Thoracic aorta (tissue), 2 donors: ENCODE measurements at places on chromosomes 5 and 9. TPM values are rescaled to one million over a fixed set of nuclear protein-coding genes. Genes with fewer than 3 reads are reported as not detected.

Gene BARHL1
- total RNA-seq = not detected

- no peaks in the 10 kb centered on the region for H3K4me1 ChIP-seq
- no peak overlapping the region for H3K4me3 ChIP-seq
- H3K36me3 ChIP-seq = no peaks in the 10 kb centered on the region
- H3K27me3 ChIP-seq = no peaks in the 10 kb centered on the region
- H3K27ac ChIP-seq = no peak overlapping the region
These were observed 375.8 kb downstream of the SEMA5A start for GRCh38 chr5:9170026-9170425.

GRCh38 chr5:126471875-126472537, 48.8 kb downstream of the GRAMD2B start:
- H3K36me3 ChIP-seq = peaks cover 20% of the 10 kb centered on the region
- no peaks in the 10 kb centered on the region for H3K27me3 ChIP-seq
- no peak overlapping the region for H3K4me3 ChIP-seq
- peak overlapping the region; percentile 62 for H3K27ac ChIP-seq
- H3K4me1 ChIP-seq = peaks cover 38% of the 10 kb centered on the region
- no peak for DNase-seq

DNA sequence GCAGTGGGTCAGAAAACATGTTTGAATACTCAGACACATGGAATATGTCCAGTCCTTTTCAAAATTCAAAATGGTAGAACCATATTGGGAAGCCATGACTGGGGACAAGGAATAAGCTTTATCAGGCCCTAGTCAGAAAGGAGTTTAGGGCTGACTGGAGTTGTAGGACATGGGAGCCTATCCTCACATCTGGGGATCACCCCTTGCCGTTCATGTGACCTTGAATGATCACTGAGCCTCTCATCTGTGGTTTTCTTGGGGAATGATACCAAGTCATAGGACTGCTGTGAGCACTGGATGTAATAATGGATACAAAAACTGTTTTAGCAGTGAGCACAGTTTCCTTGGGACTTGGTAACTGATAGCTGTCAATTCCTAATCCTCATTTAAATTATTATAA, 84.7 kb downstream of the IQGAP2 start:
- H3K4me1 ChIP-seq = no peaks in the 10 kb centered on the region
- no peak for DNase-seq
- H3K27ac ChIP-seq = no peak overlapping the region

- H3K27me3 ChIP-seq = no peaks in the 10 kb centered on the region
- H3K27ac ChIP-seq = peak overlapping the region; percentile 18
- no peak overlapping the region for H3K4me3 ChIP-seq
- H3K4me1 ChIP-seq = peaks cover 38% of the 10 kb centered on the region
- no peaks in the 10 kb centered on the region for H3K36me3 ChIP-seq
- no peak for DNase-seq
These were observed 20.4 kb downstream of the UHRF2 start for GRCh38 chr9:6433410-6433809.

DNA sequence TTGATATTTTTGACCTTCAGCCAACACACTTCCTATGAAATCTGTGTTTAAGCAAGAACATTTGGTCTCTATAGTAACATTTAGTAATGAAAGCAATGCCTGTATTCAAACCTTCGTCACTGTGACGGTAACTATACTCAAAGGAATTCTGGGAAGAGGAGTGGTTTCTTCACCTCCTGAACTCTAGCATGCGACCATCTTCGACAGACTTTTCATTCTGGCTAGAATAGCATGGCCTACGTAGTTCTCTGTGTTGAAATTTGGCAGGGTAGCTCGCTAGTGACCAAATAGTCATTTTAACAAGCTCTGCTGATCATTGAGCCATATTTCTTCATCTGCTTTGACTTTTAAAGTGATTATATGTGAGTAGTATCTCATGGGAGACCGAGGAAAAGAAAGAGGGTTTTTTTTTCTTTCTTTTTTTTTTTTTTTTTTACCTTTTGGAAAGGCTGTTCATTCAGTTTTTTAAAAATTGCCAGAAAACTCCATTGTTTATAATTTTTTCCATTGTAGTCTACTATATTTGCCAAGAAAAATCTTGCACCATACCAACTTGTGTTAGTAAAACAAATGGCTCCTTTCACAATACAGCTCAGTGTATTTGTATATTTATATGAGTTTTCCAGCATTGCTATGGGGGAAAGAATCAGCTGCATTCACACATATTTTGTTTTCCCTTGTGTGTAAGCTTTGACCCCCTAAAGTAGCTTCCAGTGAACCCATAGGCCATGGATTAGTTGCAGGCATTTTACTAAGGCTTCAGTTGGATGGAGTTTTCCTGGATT, 166.8 kb downstream of the NNT start:
- no peaks in the 10 kb centered on the region for H3K36me3 ChIP-seq
- no peaks in the 10 kb centered on the region for H3K27me3 ChIP-seq
- H3K27ac ChIP-seq = peak overlapping the region; percentile 16
- DNase-seq = no peak
- no peak overlapping the region for H3K4me3 ChIP-seq

DNA sequence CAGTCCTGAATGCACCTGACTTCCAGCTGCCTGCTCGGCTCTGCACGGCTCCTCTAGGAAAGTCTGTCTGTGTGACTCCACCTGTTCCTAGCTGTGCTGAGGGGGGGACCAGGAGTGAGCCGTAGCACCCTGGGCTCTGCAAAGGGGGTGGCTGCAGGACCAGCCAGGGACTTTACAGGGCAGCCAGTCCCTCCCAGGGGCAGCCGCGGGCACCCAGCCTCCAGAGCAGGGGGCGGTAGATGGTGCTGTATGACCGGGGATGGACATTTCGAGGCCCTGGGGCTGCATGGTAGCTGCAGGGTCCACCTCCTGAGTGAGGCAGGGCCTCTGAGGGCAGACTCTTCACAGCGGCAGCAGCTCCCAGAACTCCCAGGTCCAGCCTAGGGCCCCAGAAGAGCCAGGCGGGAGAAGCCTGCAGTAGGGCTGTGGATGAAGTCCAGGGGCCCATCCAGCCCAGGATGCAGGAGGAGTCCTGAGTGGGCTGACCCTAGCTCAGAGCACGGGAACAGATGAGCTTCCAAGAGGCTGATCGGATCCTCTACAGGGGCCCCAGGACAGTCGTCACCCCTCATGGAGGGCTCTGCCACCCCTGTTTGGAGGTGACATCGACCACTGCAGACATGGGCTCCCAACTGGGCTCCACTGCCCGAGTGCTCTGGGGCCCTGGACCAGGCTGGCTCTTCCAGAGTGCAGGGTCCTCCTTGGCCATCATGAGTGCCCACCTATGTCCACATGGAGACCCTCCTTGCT, 105.4 kb downstream of the ZNF354C start:
- H3K4me1 ChIP-seq = peaks cover 12% of the 10 kb centered on the region
- no peak for DNase-seq
- no peak overlapping the region for H3K4me3 ChIP-seq
- H3K36me3 ChIP-seq = no peaks in the 10 kb centered on the region

- H3K27ac ChIP-seq = peak within 1 kb of the TSS; percentile 50
- H3K4me3 ChIP-seq = peak within 1 kb of the TSS; percentile 88
- H3K27me3 ChIP-seq = no peaks in the 10 kb centered on the region
- peaks cover 8% of the 10 kb centered on the region for H3K4me1 ChIP-seq
These were observed at the start of gene ZNF354C for GRCh38 chr5:179060116-179061008. Gene ZNF354C (plus strand): TSS chr5:179060373. CDS start chr5:179062069, 1,696 bp downstream.
